ENCODE measurements at places on chromosomes 6 and 20. TPM values are rescaled to one million over a fixed set of nuclear protein-coding genes. Genes with fewer than 3 reads are reported as not detected.

DNA sequence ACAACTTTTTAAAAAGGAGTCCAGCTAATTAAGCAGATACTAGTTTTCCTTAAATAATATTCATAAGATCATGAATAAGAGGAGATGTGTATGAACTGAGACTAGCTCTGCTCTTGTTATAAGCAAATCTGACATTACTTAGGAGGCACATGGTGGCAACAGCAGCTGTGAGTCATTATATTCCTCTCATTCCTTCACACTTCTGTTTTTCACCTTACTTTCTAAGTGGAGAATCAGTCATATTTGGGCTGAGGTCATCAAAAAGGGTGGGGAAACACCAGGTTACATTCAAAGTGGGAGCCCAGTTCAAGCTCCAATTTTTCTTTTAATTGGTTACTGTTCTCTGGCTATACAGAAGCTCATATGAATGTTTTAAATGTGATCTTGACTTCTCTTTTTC, 6.0 kb upstream of the RIPPLY2 start:
- no peak overlapping the region for H3K27ac ChIP-seq
- no peak for DNase-seq
- H3K36me3 ChIP-seq: no peaks in the 10 kb centered on the region

- H3K4me3 ChIP-seq: no peak overlapping the region
- peaks cover 17% of the 10 kb centered on the region for H3K4me1 ChIP-seq
- H3K36me3 ChIP-seq: peaks cover 31% of the 10 kb centered on the region
- H3K27ac ChIP-seq: no peak overlapping the region
- no peak for DNase-seq
- no peaks in the 10 kb centered on the region for H3K27me3 ChIP-seq
Measured at GRCh38 chr6:43180985-43181384, 1.0 kb upstream of the CUL9 start.

GRCh38 chr6:166559211-166559610, 27.3 kb downstream of the RAMACL start:
- H3K4me1 ChIP-seq: peaks cover 58% of the 10 kb centered on the region
- DNase-seq: no peak
- no peaks in the 10 kb centered on the region for H3K36me3 ChIP-seq
- no peak overlapping the region for H3K4me3 ChIP-seq
- H3K27ac ChIP-seq: no peak overlapping the region
- H3K27me3 ChIP-seq: no peaks in the 10 kb centered on the region

DNA sequence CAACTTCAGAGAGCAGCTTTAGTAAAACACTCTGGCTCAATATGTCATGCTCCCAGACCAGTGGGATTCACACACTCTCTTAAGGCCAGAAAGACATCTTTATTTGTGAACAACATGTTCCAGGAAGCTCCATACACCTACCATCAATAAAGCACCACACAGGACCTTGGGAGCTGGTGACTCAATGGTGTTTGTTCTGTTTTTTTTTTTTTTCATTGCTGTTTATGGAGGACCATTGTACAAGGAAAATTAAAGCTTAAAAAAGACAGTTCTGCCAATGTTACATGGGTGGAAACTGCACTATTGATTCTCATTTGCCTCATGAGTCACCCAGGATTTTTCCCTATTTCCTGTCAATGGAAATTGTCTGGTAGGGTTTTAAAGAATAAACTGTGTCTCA, 36.3 kb upstream of the TENT5A start:
- H3K27ac ChIP-seq: no peak overlapping the region
- no peaks in the 10 kb centered on the region for H3K27me3 ChIP-seq
- no peak for DNase-seq
- peaks cover 9% of the 10 kb centered on the region for H3K4me1 ChIP-seq

DNA sequence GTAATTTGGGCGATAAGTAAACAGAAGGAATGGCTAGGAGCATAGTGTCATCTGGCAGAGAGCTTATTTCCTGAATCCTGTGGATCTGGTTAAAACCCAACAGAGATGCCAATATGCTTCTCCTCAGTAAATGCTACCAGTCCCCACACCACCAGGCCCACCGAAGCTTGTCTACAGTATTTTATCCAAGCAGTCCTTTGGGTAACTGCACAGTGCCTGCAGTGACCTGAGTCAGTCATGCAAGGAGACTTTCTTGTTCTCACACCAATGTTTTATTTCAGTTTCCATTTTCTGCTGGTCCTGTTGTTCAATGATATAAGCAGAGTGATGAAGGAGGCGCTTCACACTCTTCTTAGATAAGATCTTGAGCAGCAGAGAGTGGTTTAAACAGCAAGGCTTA, 326.3 kb downstream of the RIMS1 start:
- no peaks in the 10 kb centered on the region for H3K4me1 ChIP-seq
- H3K27ac ChIP-seq: no peak overlapping the region
- no peak for DNase-seq
- H3K27me3 ChIP-seq: no peaks in the 10 kb centered on the region

GRCh38 chr6:134168590-134169208, 116.3 kb upstream of the SLC2A12 start:
- no peaks in the 10 kb centered on the region for H3K36me3 ChIP-seq
- peaks cover 17% of the 10 kb centered on the region for H3K4me1 ChIP-seq
- no peaks in the 10 kb centered on the region for H3K27me3 ChIP-seq
- no peak overlapping the region for H3K27ac ChIP-seq
- DNase-seq: no peak

GRCh38 chr6:160030103-160030502, 61.2 kb downstream of the IGF2R start:
- H3K27ac ChIP-seq: peak overlapping the region; percentile 70
- DNase-seq: peak; percentile 88
- peaks cover 11% of the 10 kb centered on the region for H3K4me1 ChIP-seq
- no peaks in the 10 kb centered on the region for H3K36me3 ChIP-seq
- no peaks in the 10 kb centered on the region for H3K27me3 ChIP-seq

DNA sequence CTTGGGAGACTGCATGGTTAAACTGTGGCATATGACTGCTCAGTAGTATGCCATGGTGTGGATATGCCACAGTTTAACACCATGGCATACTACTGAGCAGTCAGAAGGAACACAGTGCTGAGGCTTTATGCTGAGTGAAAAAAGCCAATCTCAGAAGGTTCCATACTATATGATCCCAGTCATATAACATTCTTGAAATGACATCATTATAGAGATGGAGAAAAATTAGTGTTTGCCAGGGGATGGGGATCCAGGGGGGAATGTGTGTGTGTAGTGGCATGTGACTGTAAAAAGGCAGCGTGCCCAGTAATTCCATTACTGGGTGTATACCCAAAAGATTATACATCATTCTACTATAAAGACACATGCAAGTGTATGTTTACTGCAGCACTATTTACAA, 85.8 kb downstream of the FOXF2 start:
- H3K36me3 ChIP-seq: no peaks in the 10 kb centered on the region
- H3K4me1 ChIP-seq: no peaks in the 10 kb centered on the region
- H3K27me3 ChIP-seq: no peaks in the 10 kb centered on the region
- H3K4me3 ChIP-seq: no peak overlapping the region
- no peak for DNase-seq
- no peak overlapping the region for H3K27ac ChIP-seq

The TRIM38 gene
- 5.4 TPM for total RNA-seq

The HSF2 gene
- total RNA-seq: 28.7 TPM

The NKAPL gene
- total RNA-seq: 2.7 TPM

All from heart right ventricle (tissue), 16 donors.